Ecto neural progenitor cell (in vitro differentiated cells): ENCODE measurements at places on chromosomes 2 and 18.

- DNase-seq = no peak
These were observed 54.4 kb upstream of the TANC1 start for GRCh38 chr2:158914066-158914465.

GRCh38 chr2:166388481-166389070 is 12.8 kb upstream of the SCN9A start:
- no peak for DNase-seq

- no peak for DNase-seq
These were observed 78.0 kb downstream of the SOWAHC start for GRCh38 chr2:109692013-109692743.

- no peak for DNase-seq
These were observed 213.3 kb downstream of the LRRTM1 start for GRCh38 chr2:80091237-80091636.

- no peak for DNase-seq
These were observed 29.4 kb downstream of the KANSL3 start for GRCh38 chr2:96608469-96609455.

GRCh38 chr2:208413931-208414330 is 7.3 kb downstream of the PTH2R start:
- DNase-seq = no peak

GRCh38 chr18:6748241-6748640 is 18.7 kb downstream of the ARHGAP28 start:
- DNase-seq = no peak

GRCh38 chr2:11642972-11643371 is 27.0 kb downstream of the NTSR2 start:
- DNase-seq = no peak

- DNase-seq = no peak
These were observed 594.8 kb upstream of the ZEB2 start for GRCh38 chr2:145114726-145115125.

- no peak for DNase-seq
These were observed 4.8 kb upstream of the TTC39C start for GRCh38 chr18:24009651-24010333.

DNA sequence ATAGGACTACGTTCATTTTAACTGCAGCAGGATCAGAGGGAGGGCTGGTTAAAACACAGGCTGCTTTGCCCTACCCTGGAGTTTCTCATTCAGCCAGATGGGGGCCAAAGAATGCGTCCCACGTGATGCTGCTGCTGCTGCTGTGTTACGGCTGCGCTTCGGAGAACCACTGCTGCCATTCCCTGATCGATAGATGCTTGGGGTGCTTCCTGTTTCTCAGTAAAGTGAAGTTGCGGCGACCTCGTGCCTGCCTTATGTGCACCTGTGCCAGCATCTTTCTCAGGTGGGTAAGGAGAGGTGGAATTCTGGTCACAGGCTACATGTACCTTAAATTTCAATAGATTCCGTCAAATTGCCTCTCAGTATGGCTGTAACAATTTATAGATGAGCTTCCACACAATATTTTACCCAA is 24.7 kb upstream of the TOGARAM2 start:
- DNase-seq = peak; percentile 72

GRCh38 chr2:152413228-152414030 is 78.5 kb downstream of the FMNL2 start:
- DNase-seq = no peak

- DNase-seq = no peak
These were observed 28.0 kb downstream of the INO80C start for GRCh38 chr18:35469725-35470124.

DNA sequence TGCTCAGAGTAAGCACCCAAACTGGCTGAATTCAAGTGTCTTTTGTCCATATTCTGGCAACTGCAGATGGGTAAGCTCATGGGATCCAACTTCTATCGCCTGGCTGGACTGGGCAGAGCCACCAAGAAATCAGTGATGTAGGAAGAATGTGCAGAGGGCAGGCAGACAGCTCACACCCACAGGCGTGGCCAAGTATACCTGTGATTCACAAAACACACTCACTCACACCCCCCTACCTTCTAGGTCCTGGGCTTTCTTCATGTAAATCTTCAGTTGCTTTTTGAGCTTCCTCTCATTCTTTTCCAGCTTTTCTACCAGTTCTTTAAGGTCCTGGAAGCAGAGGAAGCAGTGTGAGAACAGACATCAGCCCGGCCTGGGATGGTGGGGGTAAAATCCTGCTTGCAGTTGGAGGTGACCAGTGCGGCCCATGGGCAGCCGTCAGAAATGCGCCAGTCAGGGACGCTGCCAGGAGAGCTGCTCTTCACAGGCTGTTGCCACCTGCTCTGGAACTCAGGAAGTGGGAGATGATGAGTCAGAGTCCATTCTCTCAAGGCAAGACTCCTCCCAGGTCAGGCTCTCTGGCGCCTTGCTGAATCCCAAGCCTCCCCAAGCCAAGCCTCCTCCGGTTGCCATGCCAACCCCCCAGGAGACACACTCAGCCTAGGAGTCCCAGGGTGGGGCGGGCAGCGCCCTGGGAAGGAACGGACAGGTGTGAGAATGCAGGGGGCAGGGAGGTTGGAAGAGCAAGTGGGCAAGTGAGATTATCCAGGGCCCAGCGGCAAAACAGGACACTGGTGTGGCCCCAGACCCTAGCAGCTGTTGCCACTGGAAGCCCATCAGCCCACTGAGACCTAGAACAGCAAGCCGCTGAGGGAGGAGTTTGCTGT is 36.2 kb upstream of the ACAA2 start:
- peak; percentile 53 for DNase-seq

GRCh38 chr2:16059393-16060016 is 119.2 kb downstream of the MYCN start:
- DNase-seq = no peak

DNA sequence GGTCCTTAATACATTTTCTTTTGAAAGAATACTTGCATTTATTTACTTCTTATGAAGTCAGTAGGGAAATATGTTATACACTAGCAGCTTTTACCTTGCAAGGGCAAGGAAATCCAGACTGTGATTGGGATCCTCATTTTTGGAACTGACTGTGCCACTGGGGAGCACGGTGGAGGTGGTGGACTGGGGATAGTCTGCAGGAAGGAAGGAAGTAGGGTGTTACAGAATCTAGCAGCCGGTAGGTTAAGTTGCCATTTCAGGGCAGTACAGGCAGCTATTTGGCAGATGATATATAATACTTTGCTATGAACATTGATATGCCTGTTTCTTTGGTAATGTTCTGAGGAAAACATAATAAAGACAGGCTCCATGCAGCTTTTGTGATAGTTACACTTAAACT is 238.3 kb downstream of the PHLPP1 start:
- no peak for DNase-seq

- no peak for DNase-seq
These were observed 1123.3 kb upstream of the ACVR2A start for GRCh38 chr2:146721486-146721885.

- no peak for DNase-seq
These were observed 319.1 kb downstream of the CTNNA2 start for GRCh38 chr2:79831961-79832360.

- DNase-seq = no peak
These were observed 27.3 kb downstream of the GRB14 start for GRCh38 chr2:164593959-164594358.

DNA sequence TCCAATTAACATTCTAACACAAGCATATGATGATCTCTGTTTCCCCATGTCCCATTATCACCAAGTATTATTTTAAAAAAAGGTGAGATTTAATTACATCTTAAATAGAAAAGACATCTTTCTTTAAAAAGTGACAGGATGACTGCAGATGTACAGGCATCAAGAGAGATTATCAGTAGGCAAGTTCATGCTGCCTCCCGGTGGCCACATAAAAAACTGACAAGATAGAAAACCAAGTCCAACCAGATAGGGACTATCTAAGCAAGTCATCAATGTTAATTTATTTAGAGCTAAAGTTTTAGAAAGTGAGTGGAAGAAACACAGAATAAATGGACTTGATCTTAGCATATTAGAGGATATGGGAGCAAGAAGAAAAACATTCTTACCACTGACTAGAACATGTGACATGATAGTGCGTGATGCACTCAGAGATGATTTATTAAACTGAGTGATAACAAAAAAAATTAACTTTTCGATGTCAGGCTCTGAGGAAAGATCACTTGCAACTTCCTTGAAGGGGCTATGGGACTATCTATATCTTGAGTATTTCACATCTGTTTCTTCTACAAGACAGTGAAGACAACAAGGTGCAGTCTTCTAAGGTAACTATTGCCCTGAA is 5.4 kb upstream of the TDRD15 start:
- no peak for DNase-seq

DNA sequence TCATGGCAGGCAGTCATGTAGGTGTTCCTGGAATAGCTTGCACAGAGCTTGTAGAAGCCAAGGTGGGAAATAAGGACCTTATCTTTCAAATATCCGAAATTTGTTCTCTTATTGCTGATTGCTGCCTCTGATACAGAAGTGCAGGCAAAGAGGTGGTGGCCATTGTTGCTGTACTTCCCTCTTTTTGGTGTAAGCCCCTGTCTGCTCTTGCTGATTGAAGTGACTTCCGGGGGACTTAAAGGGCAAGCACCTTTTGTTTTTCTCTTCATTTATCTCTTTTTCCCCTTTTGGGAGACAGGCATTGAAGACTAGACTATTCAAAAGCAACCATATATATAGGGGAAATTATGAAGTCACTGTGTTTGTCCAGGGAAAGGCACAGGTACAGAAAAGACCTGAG is 131.6 kb upstream of the OTX1 start:
- no peak for DNase-seq
